Cardiac muscle cell (in vitro differentiated cells and primary cell): ENCODE measurements at places on chromosomes 12 and 14. TPM values are rescaled to one million over a fixed set of nuclear protein-coding genes. Genes with fewer than 3 reads are reported as not detected.
A peak's percentile ranks its signal among the peaks of the same experiment; 100 is the strongest.

TMEM30B gene
- 0.45 TPM in 1 of 2 replicates, not detected in the other for total RNA-seq

TRPV4 gene
- 1.2 and 4.1 TPM in 2 replicates for total RNA-seq

- no peak overlapping the region for H3K27ac ChIP-seq
- no peak for DNase-seq
- H3K4me3 ChIP-seq, result no peak overlapping the region
- H3K36me3 ChIP-seq, result no peaks in the 10 kb centered on the region
- H3K4me1 ChIP-seq, result peaks cover 4% of the 10 kb centered on the region
Measured at GRCh38 chr12:6212086-6212485, 11.9 kb downstream of the CD9 start.

GRCh38 chr14:55715889-55716288 is 135.9 kb downstream of the KTN1 start:
- H3K4me3 ChIP-seq, result no peak overlapping the region
- peak; percentile 84 for DNase-seq
- no peaks in the 10 kb centered on the region for H3K27me3 ChIP-seq
- no peak overlapping the region for H3K27ac ChIP-seq

DNA sequence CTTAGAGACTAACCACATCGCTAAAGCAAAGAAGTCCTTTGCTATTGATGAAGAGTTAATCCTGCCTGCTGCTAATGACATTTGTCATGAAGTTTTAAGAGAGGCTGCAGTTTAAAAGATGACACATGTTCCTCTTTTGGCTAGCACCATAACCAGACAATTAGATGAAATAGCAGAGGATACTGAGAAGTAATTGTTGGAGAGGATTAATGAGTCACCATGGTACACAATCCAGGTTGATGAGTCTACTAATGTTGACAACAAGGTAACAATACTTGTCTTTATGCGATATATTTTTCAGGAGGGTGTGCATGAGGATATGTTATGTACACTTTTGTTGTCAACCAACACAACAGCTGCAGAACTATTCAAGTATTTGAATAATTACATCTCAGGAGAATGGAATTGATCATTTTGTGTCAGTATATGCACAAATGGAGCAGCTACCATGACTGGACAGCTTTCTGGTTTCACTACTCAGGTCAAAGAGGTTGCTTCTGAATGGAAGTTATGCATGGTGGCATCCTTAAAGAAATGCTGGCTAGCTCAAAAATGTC is 56.7 kb downstream of the LRRIQ1 start:
- no peak overlapping the region for H3K4me3 ChIP-seq
- H3K27ac ChIP-seq, result no peak overlapping the region
- no peaks in the 10 kb centered on the region for H3K36me3 ChIP-seq
- no peaks in the 10 kb centered on the region for H3K4me1 ChIP-seq

DNA sequence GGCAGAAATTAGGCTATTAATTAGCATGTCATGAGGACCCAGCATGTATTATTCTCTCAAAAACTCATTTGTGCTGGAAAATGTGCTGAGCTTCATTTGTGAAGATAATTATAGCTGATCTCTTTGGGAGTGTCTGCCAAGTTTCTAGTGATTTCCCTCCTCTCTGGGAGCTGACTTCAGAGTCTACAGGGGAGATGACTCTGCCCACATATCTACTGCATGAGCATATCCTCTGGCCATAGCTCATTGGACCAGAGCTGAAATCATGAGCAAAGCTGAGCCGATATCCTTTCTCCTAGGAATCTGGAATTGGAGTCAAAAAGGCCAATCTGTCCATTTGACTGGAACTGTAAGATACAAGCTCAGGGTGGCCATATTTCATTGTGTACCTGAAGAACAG is 5.9 kb downstream of the CCDC198 start:
- H3K27me3 ChIP-seq, result peaks cover 22% of the 10 kb centered on the region
- H3K27ac ChIP-seq, result no peak overlapping the region
- no peak overlapping the region for H3K4me3 ChIP-seq
- DNase-seq, result no peak
- no peaks in the 10 kb centered on the region for H3K36me3 ChIP-seq
- peaks cover 16% of the 10 kb centered on the region for H3K4me1 ChIP-seq

GRCh38 chr12:132218915-132219314 is 74.7 kb downstream of the NOC4L start:
- no peaks in the 10 kb centered on the region for H3K4me1 ChIP-seq
- DNase-seq, result no peak
- H3K36me3 ChIP-seq, result no peaks in the 10 kb centered on the region
- H3K4me3 ChIP-seq, result no peak overlapping the region

DNA sequence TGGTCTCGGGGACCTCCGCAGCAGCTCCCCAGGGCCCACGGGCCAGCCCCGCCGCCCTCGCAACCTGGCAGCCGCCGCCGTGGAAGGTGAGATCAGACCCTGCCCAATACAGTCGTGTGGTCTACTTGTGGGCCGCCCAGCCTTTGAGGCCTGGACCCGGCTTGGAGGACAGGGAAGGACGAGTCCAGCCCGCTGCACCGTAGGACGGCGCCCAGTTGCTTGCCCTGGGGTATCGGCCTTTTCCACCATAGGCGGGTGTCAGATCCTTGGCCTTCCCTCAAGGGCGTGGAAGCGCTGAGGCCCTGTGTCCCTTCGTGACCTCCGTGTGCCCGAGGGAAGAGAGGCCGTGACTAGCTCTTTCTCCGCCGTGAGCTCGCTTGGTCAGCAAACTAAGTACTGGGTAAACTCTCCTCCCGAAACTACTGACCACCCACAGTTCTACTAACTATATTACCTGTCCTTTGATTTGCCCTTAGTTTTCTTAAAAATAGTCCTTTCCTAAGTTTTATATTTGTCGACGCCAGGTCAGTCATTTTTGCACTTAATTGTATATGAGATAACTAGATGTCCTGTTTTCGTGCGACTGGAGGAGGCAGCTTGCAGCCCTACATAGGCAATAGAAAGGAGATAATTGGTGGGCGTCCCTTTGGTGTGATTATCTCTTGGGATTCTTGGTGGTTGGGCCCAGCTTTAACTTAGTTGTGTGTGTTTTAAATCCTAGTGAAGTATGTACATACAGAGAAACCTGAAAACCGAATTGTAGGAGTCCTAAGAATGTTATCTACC is 757 bp downstream of the SLC25A3 start:
- no peaks in the 10 kb centered on the region for H3K27me3 ChIP-seq
- H3K27ac ChIP-seq, result peak overlapping the region; percentile 97
- peaks cover 33% of the 10 kb centered on the region for H3K36me3 ChIP-seq

- H3K4me1 ChIP-seq, result no peaks in the 10 kb centered on the region
- no peaks in the 10 kb centered on the region for H3K27me3 ChIP-seq
- no peak overlapping the region for H3K4me3 ChIP-seq
- no peak for DNase-seq
- no peaks in the 10 kb centered on the region for H3K36me3 ChIP-seq
Measured at GRCh38 chr14:25259470-25259869, 209.5 kb upstream of the STXBP6 start.

DNA sequence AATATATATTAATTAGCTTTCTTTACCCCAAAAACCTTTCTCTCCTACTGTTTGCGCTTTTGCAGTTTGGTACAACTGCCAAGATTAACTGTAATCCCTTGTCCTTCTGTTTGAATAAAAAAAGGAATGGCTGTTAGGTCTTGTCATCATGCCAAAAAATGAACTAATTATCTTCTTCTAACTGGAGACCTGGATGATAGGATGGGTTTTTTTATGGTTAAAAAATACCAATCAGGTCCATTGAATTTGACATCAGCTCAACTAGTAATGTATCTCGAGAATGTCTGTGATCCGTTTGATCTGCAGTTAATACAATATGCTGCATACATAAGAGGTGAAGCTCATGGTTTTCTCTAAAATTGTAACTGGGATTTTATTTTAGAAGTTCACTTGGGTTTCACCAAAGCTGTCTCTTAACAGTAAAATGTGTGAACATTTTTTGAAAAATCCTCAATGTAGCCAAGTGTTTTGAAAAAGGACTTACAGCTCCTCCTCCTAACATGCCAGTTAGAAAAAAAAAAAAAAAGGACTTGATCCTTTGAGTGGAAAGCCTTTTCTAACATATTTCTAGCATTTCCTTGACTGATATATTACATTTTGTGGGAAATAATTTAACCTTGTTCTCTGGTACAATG is 96.8 kb downstream of the SRGAP1 start:
- H3K27ac ChIP-seq, result no peak overlapping the region
- peaks cover 8% of the 10 kb centered on the region for H3K4me1 ChIP-seq
- DNase-seq, result no peak
- H3K4me3 ChIP-seq, result no peak overlapping the region

DNA sequence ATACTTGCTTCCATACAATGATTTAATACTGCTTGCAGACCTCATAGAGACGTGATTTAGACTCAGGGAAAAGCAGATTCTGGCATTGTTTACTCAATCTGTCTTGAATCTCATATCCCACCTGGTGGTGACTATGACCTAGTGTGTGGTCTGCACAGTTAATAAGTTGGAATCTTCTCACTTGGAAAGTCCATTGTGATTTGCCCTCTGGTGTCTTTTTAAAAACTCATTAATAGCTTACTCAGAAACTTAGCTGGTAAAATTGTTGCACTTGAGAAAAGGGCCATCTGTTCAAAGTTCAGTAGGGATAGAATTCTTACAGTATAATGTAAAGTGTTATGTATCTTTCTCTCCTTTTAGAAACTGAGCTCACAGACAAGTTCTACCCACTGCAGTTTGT is 106.0 kb downstream of the PELI2 start:
- no peaks in the 10 kb centered on the region for H3K36me3 ChIP-seq
- H3K4me1 ChIP-seq, result no peaks in the 10 kb centered on the region
- DNase-seq, result no peak
- no peak overlapping the region for H3K27ac ChIP-seq
- H3K27me3 ChIP-seq, result peaks cover 19% of the 10 kb centered on the region
- no peak overlapping the region for H3K4me3 ChIP-seq

- no peak overlapping the region for H3K27ac ChIP-seq
- H3K4me1 ChIP-seq, result no peaks in the 10 kb centered on the region
- H3K4me3 ChIP-seq, result no peak overlapping the region
- DNase-seq, result no peak
Measured at GRCh38 chr12:1839956-1840951, 19.9 kb downstream of the LRTM2 start.

GRCh38 chr14:77040059-77040740 is 11.7 kb upstream of the IRF2BPL start:
- peak; percentile 100 for DNase-seq
- peak overlapping the region; percentile 97 for H3K27ac ChIP-seq
- peaks cover 84% of the 10 kb centered on the region for H3K4me1 ChIP-seq
- peak overlapping the region; percentile 12 for H3K4me3 ChIP-seq
- no peaks in the 10 kb centered on the region for H3K36me3 ChIP-seq
